Stomach (tissue), 19 donors: ENCODE measurements at places on chromosomes 6 and 20. TPM values are rescaled to one million over a fixed set of nuclear protein-coding genes. Genes with fewer than 3 reads are reported as not detected.

Gene HUS1B
- 46.1 TPM for total RNA-seq

DNA sequence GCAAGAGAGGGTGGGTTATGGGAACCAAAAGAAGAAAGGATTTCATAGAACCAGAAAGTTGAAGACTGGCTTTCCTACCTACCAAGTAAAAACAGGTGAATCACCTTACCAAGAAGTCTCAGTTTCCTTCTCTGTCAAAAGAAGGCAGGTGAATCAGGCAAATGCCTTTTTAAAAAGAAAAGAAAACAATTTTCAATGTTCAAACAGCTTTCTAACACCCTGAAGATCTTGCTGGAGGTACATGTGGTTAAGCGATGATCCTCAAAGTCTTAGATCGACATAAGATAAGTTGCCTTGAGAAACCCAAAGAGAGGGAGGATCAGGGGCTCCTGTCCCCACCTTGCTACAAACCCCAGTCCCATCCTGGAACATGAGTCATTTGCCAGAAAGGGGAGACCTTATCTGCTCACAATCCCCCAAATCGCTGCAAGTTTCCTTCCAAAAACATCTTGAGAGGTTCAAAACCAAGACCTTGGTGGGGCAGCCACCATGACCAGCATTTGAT, 71.6 kb downstream of the NFATC2 start:
- H3K4me1 ChIP-seq, result no peaks in the 10 kb centered on the region
- no peak overlapping the region for H3K4me3 ChIP-seq
- H3K27ac ChIP-seq, result no peak overlapping the region
- H3K36me3 ChIP-seq, result peaks cover 4% of the 10 kb centered on the region
- no peaks in the 10 kb centered on the region for H3K27me3 ChIP-seq
- DNase-seq, result no peak

GRCh38 chr6:46104209-46104608, 25.6 kb upstream of the ENPP4 start:
- H3K36me3 ChIP-seq, result no peaks in the 10 kb centered on the region
- no peaks in the 10 kb centered on the region for H3K27me3 ChIP-seq
- H3K4me1 ChIP-seq, result peaks cover 6% of the 10 kb centered on the region
- no peak for DNase-seq

- no peaks in the 10 kb centered on the region for H3K36me3 ChIP-seq
- H3K4me1 ChIP-seq, result no peaks in the 10 kb centered on the region
- H3K27me3 ChIP-seq, result no peaks in the 10 kb centered on the region
- no peak overlapping the region for H3K4me3 ChIP-seq
These were observed 64.6 kb downstream of the UST start for GRCh38 chr6:148811459-148811858.

Gene NMBR
- not detected for total RNA-seq
